ENCODE measurements at places on chromosomes 13 and 19. TPM values are rescaled to one million over a fixed set of nuclear protein-coding genes. Genes with fewer than 3 reads are reported as not detected.

DNA sequence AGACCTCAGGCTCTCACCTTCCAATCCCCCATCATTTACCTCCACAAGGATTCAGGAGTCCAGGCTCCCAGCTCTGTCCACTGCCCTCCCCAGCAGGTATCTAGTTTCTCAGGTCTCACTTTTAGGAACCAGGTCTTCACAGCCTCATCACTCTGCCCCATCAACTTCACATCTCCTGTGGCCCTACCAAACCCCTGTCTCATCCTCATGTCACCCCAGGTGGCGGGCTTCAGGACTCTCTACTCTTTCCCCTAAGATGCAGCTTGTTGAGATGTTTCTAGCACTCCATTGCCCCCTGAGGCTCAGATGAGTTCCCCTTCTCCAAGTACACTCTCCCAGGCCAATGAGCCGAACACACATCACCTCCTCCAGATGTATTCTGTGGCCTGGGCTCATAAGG is 1.5 kb downstream of the PPFIA3 start:
- no peak for DNase-seq

Gene LCP1
- total RNA-seq, result 13.2 TPM

- DNase-seq, result no peak
These were observed 18.7 kb downstream of the EFNA2 start for GRCh38 chr19:1304197-1304924.

DNA sequence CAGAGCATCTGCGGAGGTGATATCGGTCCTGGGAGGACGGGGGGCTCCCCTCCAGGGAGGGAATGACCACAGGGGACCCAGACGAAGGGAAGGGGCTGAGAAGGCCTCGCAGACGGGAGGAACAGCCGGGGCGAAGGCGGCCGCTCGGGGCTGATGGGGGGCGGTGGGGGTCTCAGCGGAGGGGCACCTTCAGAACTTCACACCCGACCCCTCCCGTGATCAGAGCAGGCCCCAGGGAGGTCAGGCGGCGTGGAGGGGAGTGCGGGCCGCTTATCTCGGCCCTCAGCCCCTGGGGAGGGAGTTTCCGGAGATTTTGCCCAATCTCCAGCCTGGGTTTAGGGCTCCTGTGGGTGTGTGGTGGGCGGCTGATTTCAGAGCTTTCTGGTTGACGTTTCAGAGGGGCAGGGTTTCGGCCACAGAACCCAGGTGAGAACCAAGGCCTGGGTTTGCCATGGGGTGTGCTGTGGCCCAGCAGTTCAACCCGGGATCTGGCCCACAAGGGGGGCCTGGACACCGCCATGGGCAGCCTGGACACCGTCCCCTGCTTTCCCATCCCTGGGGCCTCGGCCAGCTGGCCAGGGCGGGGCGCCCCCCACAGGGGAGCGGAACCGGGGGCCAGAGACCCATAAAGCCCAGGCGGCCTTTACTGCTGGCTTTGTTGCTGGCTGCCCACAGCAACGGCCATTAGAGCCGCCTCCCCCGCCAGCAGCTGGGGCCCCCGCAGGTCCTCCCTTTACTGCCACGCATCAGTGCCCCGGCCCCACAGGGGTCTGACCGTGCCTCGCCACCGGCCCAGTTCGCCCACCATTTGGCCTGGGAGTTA is 29.0 kb downstream of the ARID3A start:
- no peak for DNase-seq

- DNase-seq, result no peak
These were observed 156.4 kb downstream of the COL4A1 start for GRCh38 chr13:110150384-110151101.

- DNase-seq, result no peak
These were observed 3.6 kb downstream of the CEACAM20 start for GRCh38 chr19:44525721-44526430.

Gene C19orf85
- total RNA-seq, result 3.9 TPM

DNA sequence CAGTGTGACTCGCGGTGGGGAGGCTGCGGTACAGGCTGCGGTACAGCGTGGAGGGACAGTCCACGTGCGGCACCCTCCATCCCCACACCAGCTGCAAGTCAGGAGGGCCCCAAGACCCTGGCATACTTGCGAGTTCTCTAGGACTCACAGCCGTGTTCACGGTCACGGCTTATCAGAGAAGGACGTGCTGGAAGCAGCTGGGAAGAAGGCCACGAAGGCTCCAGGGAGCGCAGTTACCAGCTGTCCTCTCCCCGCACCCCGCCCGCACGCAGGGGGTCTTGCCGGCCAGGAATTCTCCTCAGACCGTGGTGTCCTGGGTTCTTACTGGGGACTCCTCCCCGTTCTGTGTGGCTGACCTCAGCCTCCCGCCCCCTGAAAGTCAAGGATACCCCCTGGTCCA is 6.2 kb downstream of the ZNF444 start:
- no peak for DNase-seq

Gene ERFL
- not detected for total RNA-seq

Measured in umbilical cord (tissue), 2 donors.